NCI-H2107 (cell line): ENCODE measurements at places on chromosomes 3 and 15.

GRCh38 chr3:128547368-128547987, 54.5 kb upstream of the GATA2 start:
- DNase-seq = no peak

GRCh38 chr3:72820415-72820814, 27.8 kb downstream of the SHQ1 start:
- no peak for DNase-seq

- no peak for DNase-seq
Measured at GRCh38 chr15:90870354-90871138, 2.2 kb downstream of the FURIN start.

DNA sequence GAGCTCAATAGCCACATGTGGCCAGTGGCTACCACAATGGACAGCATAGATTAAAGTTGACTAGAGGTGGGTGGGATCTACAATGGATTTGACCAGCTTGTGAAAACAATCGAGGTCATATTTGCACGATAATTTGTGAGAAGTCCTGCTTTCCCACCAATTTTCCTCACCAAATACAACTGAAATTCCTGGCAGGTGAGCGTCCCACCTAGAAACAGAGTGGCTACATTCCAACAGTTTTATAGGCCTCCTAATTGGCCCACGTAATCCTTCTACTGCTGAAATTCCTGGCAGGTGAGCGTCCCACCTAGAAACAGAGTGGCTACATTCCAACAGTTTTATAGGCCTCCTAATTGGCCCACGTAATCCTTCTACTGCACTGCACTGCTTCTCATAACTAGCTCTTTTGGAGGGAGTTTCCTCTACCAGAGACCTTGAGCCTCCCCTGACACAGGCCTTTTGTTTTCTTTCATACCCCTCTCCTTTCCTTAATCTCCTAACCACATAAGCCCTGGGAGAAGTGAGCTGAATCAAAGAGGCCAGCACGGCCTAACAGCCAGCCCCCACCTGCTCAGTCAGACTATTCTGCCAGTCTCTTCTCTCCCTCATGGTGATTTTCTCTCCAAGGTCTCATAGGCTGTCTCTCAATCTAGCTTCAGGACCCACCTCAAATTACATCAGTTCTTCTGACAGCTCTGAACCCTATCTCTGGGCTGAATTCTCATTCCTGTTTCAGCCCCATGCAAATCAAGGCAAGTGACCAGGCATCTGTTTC, 80.2 kb downstream of the BFSP2 start:
- no peak for DNase-seq

GRCh38 chr3:187748050-187748481, 2.8 kb upstream of the BCL6 start:
- peak; percentile 98 for DNase-seq

DNA sequence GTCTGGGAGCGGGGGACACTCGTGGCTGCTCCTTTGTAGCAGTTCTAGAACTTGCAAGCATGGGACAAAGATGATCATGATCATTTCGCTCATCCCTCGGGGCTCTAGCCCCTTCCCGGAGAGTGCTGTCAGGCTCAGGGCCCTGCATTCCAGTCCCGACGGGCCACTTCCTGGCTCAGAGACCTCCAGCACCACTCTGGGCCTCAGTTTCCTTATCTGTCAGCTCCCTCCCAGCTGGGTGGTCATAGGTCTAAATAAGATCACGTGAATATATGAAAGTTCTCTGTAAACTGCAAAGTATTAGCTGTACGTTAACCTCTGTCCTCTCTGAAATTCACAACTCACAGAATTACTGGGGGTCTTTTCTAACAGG, 52.8 kb upstream of the SLC6A11 start:
- no peak for DNase-seq

DNA sequence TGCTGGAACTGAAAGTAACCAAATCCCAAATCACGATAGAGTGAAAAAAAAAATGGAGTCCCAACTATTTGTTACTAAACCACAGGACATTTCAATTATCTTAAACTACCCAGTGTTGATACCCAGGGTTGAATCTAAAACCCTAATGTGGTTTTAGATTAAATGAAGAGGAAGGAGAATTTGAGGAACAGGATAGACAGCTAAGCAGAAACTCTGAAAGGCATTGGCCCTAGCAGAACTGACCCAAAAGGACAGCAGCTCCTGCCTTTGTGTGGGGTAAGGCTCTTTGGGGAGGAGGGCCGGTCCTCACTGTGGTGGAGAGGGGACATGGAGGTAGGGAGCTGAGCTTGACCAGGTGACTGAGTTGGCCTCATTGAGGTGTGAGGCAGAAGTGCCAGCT, 30.7 kb upstream of the SNRK start:
- no peak for DNase-seq

- no peak for DNase-seq
Measured at GRCh38 chr3:4494895-4495264, 1.7 kb downstream of the ITPR1 start.

- DNase-seq = no peak
Measured at GRCh38 chr15:41483115-41483514, 10.6 kb upstream of the ITPKA start.

GRCh38 chr3:168933614-168934013, 729.9 kb downstream of the MECOM start:
- no peak for DNase-seq

DNA sequence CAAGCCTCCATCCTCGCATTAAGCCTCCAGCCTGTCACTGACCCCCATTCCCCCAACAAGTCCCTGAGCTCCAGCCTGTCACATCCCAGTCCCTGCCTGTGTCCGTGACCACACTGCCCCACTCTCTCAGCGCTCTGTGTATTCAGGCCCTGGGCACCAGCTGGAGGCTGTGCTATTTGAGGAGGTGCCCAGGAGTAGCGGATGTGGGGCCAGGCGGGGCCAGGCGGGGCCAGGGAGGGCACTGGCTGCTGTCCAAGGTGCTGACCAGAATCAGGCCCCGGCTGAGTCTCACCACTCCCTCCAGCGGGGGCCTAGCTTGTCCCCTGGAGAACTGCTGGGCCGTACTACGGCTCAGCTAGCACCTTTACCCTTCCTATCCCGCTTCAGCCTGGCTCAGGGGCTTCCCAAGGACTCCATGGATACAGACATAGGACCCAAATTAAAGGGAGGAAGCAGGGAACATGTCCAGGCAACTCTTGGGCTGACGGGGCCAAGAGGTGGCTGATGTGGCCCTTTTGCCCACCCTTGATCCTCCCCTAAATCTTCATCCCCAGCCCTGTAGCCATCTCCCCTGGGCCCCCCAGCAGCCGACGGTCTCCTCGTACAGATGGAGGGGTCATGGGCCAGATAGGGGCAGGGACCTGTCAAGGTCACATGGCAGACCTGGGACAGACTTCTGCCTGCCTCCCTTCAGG, 1.1 kb downstream of the HHATL start:
- DNase-seq = no peak

DNA sequence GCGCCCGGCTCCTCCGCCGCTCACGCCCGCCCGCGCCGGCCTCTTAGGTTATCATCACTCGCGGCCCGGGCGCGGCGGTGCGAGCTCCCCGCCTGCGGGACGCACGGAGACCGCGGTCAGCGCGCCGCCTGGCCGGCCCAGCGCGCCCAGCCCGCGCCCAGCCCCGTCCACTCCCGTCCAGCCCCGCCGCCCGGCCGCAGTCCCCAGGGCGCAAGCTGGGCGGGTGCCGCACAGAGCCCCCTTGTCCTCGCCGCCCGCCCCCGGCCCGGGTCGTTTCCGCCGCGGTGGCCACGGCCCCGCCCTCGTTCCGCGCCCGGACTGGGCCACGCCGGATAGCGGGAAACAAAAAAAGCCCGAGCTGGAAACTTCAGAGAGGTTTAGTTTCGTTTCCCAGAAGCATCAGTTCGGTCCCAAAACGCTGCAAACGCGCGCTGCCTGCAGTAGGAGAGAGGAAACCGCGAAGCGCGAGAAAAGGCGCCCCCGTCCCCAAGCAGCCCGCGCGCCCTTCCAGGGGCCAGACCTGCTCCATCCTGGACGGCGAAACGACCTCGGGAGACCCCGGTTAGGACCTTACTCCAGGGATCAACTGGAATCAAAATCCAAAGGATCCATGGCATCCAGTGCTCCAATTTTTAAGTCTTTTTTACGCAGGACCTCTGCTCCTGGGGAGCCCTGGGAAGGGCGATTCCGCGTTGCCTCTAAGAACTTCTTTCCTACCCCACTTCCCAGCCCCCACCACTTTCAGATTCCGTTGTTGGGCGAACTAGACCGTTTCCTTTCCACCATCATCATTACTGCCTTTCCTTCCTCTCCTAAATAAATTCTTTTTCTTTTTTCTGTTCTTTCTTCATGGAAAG, at the start of gene ATP10A:
TSS of gene ATP10A (minus strand) at position 217 of the 857 bp plus-strand sequence. CDS start 231 bp downstream, outside the sequence.
- DNase-seq = no peak
